A549 treated with Hydrocortisone at 1 μM for 4 hours (cell line): ENCODE measurements at places on chromosomes 7 and 10. TPM values are rescaled to one million over a fixed set of nuclear protein-coding genes. Genes with fewer than 3 reads are reported as not detected.

PHF14 gene
- total RNA-seq: 18.3 to 23.2 TPM (median 20.9 TPM) in 5 replicates

C10orf143 gene
- total RNA-seq: 0.39 to 0.76 TPM (median 0.61 TPM) in 5 replicates

GBX1 gene
- total RNA-seq: 0.10 to 0.17 TPM in 2 of 5 replicates, not detected in the others

SFTPA2 gene
- total RNA-seq: not detected in 5 replicates

ZSCAN21 gene
- 10.2 to 12.5 TPM (median 11.2 TPM) in 5 replicates for total RNA-seq

AGMO gene
- total RNA-seq: 0.72 to 1.1 TPM (median 0.92 TPM) in 5 replicates

PCDH15 gene
- not detected in 5 replicates for total RNA-seq

PTPN20 gene
- 2.9 to 5.1 TPM (median 4.1 TPM) in 5 replicates for total RNA-seq
